ENCODE measurements at places on chromosomes 2 and 18. TPM values are rescaled to one million over a fixed set of nuclear protein-coding genes. Genes with fewer than 3 reads are reported as not detected.
A peak's percentile ranks its signal among the peaks of the same experiment; 100 is the strongest.

The UGT1A7 gene
- not detected for total RNA-seq

The EML6 gene
- total RNA-seq: 1.1 TPM

The ZNF521 gene
- 37.5 TPM for total RNA-seq

DNA sequence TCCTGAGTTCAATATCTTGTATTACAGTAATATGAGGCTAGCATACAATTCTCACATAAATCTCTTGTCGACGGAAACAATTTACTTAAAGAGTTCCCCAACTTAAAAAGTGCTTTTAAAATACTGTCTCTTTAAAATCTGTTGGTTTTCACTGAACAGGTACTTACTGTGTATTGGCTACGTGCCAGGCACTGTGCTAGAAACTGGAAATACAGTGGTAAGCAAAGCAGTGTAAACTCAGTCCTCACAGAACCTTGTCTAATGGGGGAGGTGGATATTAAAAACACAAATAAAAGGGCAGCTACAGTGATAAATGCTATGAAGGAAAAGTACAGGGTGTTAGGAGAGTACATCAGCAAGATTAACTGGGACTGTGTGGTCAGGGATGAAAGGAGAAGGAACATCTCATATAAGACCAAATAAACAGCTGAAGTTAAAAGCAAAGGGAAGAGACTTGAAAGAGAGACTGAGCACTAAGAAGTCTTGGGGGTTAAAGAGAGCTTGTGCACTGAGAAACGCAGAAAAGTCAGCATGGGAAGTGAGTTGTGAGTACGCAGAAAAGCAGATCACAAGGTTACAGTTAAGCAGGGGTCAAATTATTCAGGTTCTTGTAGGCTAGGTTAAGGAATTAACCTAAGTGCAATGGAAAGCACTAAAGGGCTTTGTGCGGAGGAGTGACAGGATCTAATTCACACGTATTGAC lies 52.5 kb downstream of the USP40 start:
- H3K36me3 ChIP-seq: peaks cover 8% of the 10 kb centered on the region
- no peaks in the 10 kb centered on the region for H3K4me1 ChIP-seq
- DNase-seq: no peak
- no peak overlapping the region for H3K4me3 ChIP-seq
- H3K27me3 ChIP-seq: no peaks in the 10 kb centered on the region

GRCh38 chr2:159262904-159263303 lies 23.6 kb downstream of the WDSUB1 start:
- H3K4me3 ChIP-seq: no peak overlapping the region
- no peaks in the 10 kb centered on the region for H3K36me3 ChIP-seq
- DNase-seq: no peak

DNA sequence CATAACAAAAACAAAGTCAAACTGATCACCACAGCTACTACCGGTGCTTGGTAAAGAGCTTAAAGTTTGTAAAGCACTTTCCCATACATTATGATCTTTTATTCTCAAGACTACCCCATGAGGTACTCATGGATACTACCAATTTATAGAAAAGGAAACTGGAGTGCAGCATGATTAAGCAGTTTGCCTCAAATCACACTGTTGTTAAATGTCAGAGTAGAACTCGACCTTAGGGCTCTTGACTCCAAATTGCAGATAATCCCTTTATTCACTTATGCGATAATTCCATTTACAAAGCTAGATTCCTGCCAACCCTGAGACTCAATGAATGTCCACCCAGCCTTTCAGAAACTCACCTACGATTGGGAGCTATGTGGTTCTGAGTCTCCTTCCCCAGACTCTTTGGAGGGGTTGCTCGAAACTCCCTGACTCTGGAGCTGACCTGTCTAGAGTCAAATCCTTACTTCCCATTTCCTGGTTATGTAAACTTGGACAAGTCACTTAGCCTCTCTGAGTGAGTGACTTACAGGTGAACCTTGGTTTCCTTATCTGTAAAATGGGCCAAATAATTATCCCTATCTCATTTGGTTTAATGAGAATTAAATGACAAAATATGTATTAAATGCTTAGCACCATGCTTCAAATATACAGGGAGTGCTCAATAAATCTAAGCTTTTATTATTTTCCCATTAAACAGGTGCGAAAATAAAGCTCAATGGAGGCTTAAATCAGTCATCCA lies 47.4 kb downstream of the PSD4 start:
- peaks cover 32% of the 10 kb centered on the region for H3K4me1 ChIP-seq
- no peaks in the 10 kb centered on the region for H3K36me3 ChIP-seq
- no peaks in the 10 kb centered on the region for H3K27me3 ChIP-seq

- no peak overlapping the region for H3K4me3 ChIP-seq
- H3K36me3 ChIP-seq: no peaks in the 10 kb centered on the region
- H3K4me1 ChIP-seq: no peaks in the 10 kb centered on the region
- no peak for DNase-seq
These were observed 1111.1 kb upstream of the KLHL29 start for GRCh38 chr2:22273853-22274252.

DNA sequence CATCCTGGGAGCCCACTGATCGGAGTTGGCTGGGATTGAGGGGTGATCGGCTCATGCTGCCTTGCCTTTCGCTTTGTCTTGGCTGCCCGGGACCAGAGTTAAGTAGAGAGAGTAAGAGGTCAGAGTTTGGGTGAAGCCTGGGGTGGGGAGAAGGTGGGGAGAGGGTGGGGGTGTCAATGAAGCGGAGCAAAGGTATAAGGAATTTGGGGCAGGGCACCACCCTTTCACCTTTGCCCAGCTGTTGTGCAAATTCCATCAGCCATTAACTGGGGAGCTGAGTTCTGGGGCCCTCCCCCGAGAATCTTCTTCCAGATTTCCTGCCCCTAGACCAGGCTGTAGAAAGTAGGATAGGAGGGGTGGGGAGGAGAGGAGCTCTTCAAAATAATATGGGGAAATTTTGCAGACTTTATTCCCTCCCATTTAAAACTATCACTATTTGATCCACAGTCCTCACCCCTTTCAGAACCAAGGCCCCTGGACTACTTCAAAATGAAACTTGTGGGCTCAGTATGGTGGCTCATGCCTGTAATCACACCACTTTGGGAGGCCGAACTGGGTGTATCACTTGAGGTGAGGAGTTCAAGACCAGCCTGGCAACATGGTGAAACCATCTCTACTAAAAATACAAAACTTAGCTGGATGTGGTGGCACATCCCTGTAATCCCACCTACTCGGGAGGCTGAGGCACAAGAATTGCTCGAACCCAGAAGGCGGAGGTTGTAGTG lies at the start of gene SLC23A3:
Gene SLC23A3 (minus strand): TSS at position 100 of the 725 bp plus-strand sequence. CDS start 45 bp downstream, at position 55.
- no peak for DNase-seq
- peak within 1 kb of the TSS; percentile 64 for H3K27ac ChIP-seq
- peaks cover 27% of the 10 kb centered on the region for H3K36me3 ChIP-seq
- no peaks in the 10 kb centered on the region for H3K4me1 ChIP-seq

DNA sequence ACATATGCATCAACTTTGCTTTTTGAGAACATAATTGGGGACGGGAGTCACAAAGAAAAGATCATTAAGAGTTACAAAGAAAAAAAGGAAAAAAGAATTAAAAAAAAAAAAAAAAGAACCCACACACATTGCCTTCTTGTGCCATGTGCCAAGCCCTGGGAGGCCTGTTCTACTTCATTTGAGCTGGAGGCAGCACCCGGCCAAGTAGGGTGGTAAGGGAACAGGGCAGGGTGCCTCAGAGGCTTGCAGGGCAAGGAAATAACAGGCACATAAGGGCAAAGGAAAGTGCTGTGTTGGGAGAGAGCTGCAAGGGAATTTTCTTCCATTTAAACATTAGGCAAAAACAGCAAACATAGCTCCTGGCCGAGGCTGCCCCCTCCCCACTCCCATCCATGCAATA lies 418.0 kb downstream of the TMEM182 start:
- no peak overlapping the region for H3K4me3 ChIP-seq
- H3K27ac ChIP-seq: no peak overlapping the region
- no peaks in the 10 kb centered on the region for H3K4me1 ChIP-seq
- H3K36me3 ChIP-seq: no peaks in the 10 kb centered on the region
- H3K27me3 ChIP-seq: no peaks in the 10 kb centered on the region
- no peak for DNase-seq

GRCh38 chr2:62424899-62425298 lies 81.1 kb downstream of the TMEM17 start:
- no peaks in the 10 kb centered on the region for H3K4me1 ChIP-seq
- no peaks in the 10 kb centered on the region for H3K27me3 ChIP-seq
- no peaks in the 10 kb centered on the region for H3K36me3 ChIP-seq
- no peak overlapping the region for H3K27ac ChIP-seq
- no peak overlapping the region for H3K4me3 ChIP-seq

GRCh38 chr18:35387152-35387571 lies 10.0 kb upstream of the ZNF396 start:
- H3K27ac ChIP-seq: no peak overlapping the region
- no peaks in the 10 kb centered on the region for H3K4me1 ChIP-seq
- DNase-seq: no peak

DNA sequence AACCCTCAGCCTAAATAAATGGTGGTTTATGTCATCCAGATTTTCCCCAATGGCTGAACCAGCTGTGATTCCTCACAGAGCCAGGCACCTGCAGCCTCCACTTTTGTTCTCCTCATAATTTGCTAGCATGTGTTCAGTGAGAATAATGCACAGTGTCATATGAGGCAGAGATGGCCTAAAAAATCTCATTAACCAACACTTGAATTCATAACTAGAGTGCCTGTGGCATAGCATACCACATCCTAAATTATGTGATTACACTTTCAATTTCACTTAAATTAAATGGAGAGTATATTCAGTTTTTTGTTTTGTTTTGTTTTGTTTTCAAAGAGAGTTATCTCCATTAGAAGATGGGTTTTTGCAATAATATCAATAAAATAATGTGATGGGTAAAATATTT lies 488.0 kb downstream of the CBLN2 start:
- no peaks in the 10 kb centered on the region for H3K36me3 ChIP-seq
- no peak overlapping the region for H3K4me3 ChIP-seq
- DNase-seq: no peak
